ENCODE measurements at places on chromosomes 5 and 9.

GRCh38 chr5:131524431-131524830, 110.6 kb downstream of the RAPGEF6 start:
- no peak for DNase-seq

DNA sequence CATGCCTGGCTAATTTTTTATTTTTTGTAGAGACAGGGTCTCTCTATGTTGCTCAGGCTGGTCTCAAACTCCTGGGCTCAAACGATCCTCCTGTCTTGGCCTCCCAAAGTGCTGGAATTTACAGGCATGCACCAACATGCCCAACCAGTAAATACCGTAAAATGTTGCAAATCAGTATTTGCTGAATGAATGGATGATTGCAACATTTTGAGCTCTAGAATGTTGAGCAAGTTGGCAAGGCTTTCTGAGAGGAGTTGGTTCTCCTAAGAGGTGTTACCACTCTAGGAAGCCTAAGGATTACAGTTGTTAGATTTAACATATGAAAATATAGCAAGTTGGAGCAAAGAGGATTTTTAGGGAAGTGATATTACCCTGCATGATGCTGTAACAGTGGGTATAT, 15.6 kb upstream of the DMXL1 start:
- no peak for DNase-seq

- no peak for DNase-seq
These were observed 465.2 kb downstream of the LRRC70 start for GRCh38 chr5:63043792-63044191.

DNA sequence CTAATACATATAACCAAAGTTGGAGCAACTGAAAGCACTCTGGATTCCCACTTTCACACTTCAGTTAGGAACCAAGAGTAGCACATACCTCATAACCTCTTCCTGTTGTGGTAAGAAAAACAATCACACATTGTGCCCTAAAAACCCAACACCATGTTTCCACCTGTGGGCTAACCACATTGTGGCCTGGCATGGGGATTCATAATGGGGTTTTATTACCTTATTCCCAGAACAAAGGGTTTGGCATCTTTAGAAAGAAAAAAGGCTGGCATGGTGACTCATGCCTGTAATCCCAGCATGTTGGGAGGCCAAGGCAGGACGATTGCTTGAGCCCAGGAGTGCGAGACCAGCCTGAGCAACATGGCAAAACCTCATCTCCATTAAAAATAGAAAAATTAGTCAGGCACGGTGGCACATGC, 60.6 kb downstream of the HSD17B3 start:
- no peak for DNase-seq

GRCh38 chr9:133887540-133888047, 104.5 kb downstream of the VAV2 start:
- DNase-seq, result no peak

- DNase-seq, result no peak
These were observed 59.2 kb downstream of the TNC start for GRCh38 chr9:115058684-115059315.

DNA sequence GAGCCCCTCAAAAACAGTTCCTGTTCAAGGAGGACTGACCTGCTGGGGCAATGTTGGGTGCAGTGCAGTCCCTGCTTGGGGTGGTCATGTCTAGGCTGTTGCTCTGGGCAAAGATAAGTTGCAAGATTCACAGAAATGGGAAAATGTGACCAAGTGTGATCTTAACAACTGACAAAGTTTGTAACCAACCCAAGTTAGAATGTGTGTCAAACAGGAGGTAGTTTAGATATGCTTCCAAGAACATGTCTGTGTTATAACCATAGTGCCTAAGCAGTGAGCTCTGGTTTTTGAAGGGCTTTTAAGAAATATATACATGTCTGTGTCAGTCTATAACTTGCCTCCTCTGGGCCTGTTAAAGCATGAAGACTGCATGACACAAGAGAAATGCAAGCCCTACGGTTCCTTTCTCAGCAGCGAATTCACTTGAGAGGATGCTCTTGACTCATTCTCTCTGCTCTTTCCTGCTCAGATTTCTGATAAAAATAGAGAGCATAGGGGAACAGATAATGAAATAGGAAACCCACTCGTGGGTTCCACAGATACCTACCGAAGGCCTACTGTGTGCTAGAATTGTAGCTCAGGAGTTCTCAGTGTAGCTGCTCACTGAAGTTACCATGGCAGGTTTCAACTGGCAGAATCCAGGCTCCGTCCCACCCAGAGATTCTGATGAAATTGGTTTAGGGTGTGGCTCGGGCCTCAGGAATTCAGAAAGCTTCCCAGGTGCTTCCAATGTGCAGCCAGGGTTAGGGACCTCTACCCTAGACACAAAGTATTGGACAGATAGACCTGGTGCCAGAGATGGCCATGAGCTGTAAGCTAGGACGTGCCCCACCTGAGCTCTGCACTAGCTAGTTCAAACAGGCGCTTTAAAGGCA, 52.4 kb downstream of the ARHGEF37 start:
- no peak for DNase-seq

DNA sequence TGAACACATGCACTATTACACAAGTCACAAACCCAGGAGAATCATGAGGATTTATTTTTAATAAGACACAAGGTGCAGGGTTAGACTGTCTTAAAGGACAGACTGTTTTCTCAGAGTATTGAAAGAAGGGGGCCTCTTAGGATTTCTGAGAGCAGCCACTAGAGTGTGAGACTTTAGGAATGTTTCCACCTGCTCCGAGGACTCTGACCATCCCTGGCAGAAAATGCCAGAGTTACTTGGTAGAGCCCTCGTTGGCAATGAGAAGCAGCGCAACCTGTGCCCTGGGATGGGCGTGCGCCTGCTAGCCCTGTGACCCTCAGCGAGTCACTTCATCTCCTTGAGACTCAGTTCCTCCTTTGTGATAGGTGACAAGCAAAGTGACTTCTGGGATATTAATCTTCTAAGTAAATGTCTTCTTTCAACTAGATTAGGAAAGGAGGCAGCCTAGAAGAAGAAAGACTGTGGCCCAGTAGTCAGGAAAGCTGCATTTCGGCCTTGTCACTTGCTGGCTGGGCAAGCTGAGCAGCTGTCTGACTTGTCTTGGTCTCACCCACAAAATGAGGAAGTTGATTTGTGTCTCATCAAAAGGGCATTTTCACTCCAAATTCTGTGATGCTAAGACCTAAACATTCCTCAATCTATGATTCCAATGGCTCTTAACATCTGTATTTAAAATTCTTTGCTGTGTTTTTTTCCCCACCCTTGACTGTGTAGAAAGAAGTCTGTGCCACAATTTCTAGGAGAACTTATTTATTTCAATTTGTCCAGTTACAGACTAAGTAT, 60.5 kb downstream of the PTCD2 start:
- DNase-seq, result no peak

DNA sequence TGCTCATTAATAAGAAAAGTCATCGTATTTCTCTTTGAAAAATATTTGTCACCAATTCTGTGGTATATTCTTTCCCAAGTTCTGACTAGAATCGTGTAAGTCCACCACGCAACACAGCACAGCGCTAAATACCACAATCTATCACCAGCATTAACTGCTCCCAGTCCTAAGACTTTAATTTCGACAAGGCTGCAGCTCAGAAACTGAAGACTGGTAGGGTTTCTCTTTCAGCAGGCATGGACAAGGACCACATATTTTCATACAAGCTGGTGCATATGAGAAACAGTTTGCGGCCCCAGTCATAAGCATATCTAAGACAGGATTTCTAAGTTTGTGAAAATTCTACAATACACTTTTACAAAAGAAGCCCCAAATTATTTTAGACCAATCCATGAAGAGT, 24.1 kb downstream of the BNC2 start:
- no peak for DNase-seq

DNA sequence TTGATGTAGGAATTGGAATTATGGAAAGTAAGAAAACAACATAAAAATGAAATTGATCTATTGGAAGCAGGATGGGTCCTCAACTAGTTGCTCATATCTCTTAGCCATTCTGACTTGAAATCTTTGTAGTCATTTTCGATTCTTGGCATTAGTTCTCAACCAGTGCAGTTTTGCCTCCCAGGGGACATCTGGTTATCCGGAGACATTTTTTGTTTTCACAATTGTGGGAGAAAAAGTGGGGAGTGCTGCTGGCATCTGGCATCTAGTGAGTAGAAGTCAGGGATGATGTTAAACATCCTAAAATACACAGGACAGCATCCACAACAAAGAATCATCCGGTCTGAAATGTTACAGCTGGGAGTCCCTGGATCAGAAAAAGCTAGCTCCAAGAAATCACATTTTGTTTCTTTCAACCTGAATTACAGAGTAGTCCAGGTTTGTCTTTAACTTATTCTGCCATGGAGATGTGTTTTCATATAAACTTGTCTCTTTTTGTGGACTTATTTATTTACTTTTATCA, 74.9 kb downstream of the FBXL7 start:
- no peak for DNase-seq
